ENCODE measurements at places on chromosomes 6 and 20.

DNA sequence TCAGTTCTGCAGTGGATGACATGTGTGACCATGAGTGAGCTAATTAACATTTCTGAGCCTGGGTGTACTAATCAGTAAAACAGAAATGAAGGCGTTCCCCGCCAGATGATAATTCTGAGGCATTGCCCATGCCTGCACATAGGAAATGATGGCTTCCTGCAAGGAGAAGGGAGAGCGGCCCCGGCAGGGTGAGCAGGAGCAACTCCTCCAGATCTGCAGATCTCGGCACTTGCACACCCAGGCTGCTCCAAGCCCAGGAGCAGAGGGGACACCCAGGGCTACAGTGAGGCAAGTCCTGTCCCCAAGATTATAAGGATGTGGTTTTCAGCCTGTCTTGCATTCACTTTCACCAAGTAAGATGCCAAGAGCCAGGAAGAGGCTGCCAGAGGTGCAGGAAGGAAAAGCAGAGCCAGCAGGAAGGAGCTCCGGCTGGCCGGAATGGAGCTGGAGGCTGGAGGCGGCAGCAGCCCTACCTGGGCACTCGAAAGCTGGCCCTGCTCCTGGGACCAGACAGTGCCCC lies 177.5 kb upstream of the CST7 start:
- DNase-seq = no peak

GRCh38 chr6:20571261-20571660 lies 37.0 kb downstream of the CDKAL1 start:
- no peak for DNase-seq

GRCh38 chr6:47853766-47854165 lies 71.9 kb downstream of the OPN5 start:
- DNase-seq = no peak

GRCh38 chr6:26198722-26199056 lies 111.5 kb downstream of the HFE start:
- DNase-seq = no peak

DNA sequence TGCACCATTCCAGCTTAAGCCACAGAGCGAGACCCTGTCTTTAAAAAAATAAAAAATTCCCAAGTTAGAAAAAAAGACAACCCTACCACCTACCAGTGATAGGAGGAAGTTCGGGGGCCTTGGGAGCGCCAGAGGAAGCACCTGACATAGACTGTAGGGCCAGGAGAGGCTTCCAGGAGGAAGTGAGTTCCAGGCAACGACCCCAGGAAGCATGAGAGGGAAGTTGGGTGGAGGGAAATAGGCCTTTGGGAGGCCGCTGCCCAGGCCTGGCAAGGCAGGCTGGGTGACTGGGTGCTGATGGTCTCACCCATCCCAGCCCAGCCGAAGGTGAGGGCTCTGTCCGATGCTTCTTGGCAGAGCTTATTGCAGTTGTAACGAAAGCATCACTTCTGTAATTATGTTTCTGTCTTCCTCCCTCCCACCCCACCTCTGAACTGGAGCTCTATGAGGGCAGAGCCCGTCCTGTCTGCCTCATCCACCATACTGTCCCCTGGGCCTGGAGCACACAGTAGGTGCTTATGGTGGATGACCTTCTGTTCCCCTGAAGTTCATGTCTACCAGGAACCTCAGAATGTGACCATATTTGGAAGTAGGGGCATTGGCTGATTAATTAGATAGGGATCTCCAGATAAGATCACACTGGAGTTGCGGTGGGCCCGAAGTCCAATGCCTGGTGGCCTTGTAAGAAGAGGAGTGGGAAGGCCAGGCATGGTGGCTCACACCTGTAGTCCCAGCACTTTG lies 54.1 kb downstream of the UBE2V1 start:
- DNase-seq = no peak

GRCh38 chr6:10963113-10963512 lies 76.3 kb downstream of the SYCP2L start:
- no peak for DNase-seq

Measured in omental fat pad (tissue), 4 donors.